ENCODE measurements at places on chromosomes 16 and 17. TPM values are rescaled to one million over a fixed set of nuclear protein-coding genes. Genes with fewer than 3 reads are reported as not detected.

DNA sequence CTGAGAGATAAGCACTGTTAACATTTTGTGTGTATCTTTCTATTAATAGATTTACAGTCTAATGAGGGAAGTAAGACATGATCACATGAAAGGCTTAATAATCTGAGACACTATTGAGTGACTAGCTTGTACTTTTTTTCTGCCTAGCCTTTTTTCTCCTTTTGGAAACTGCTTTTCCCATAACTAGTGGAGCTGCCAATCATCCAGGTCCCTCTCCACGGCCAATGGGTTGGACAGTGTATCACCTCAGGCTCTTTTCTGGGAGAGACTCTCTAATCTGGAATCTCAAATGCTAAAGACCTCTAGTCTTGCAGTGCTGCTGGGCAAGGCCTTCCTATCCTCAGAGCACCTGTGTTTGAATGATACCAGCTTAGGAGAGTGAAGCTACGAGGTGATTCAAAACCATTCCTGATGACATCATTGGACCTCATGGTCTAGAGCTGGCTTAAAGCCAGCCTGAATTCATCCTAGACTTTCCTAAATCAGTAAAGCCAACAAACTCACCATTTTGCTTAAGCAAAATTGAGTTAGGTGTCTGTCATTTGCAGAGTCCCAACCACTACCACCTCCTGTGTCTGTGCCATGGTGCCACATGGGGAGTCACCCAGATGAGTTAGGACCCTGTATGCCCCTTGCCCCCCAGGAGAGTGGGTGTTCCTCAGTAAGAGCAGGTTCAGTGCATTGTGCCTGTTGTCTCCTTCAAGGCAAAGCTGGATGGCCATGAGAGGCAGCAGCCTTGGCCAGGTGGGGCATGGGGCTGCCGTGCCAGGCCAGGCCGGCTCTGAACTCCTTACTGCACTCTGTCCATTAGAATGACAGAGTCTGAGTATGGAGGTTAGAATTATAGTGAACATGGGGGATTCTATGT is 62.9 kb downstream of the SPECC1 start:
- DNase-seq = no peak

- no peak for DNase-seq
These were observed 26.8 kb downstream of the LITAFD start for GRCh38 chr16:8908810-8909468.

DNA sequence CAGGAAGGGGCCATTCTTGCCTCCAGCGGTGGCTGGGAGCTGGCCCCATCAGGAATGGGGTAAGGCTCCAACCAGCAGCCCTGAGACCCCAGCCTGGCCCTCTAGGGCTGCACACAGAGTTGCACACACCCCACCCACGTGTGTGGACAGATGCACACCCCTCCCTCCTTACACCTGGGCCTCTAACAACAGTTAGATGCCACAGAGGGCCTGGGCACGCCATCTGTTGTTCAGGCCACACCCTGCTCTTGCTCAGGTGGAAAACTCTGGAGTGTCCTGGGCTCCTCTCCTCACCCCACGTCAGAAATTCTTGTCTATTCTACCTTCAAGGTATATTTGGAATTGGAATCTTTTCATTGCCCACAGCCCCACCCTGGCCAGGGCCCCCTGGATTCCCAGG is 13.3 kb upstream of the RAI1 start:
- no peak for DNase-seq

Gene GLYR1
- 109 TPM for polyA plus RNA-seq

GRCh38 chr17:64120159-64120810 is 9.7 kb downstream of the ERN1 start:
- DNase-seq = no peak

DNA sequence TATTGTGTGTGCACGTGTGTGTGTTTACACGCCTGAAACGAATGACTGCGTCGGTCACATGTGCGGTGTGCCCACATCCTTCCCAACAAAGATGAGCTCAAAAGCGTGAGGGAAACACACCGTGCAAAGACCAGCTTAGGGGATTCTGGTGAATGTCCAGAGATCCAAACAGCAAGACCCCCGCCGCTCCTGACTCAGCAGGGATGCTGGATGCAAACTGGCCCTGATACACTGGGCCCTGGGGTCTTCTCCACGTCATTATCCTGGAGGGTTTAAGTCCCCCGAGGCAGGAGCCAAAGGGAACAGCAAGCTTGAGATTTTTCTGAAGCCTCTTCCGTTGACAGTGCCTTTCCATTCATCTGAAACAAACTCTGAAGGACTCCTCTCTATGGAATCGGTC is 59.2 kb downstream of the TBC1D16 start:
- no peak for DNase-seq

GRCh38 chr16:84234321-84235241 is 5.2 kb downstream of the KCNG4 start:
- no peak for DNase-seq

DNA sequence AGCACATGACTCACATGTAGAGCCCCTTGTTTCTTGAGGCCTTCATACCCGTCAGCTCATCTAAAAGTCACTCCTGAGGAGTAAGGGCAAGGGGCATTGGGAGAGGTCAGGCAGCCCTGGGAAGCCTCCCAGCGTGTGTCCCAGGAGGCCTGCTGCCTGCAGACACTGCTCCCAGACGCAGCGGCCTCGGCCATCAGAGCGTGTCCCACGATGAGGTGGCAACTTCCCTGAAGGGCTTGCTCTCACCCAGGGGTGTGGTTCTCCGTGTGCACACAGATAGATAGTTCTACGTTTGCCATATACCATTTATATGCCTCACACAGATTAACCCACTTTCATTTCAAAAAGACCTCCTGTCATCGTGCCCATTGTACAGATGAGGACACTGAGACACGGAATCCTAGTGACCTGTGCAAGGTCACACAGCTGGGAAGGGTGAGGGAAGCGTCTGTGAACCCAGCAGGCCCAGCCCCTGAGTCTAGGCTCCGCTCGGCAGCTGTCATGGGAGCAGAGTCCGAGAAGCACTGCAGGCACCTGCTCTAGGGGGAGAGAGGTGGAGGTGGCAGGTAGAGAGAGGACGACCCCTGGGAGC is 8.3 kb downstream of the TUBB3 start:
- no peak for DNase-seq

GRCh38 chr16:86202760-86203426 is 303.9 kb downstream of the IRF8 start:
- no peak for DNase-seq

DNA sequence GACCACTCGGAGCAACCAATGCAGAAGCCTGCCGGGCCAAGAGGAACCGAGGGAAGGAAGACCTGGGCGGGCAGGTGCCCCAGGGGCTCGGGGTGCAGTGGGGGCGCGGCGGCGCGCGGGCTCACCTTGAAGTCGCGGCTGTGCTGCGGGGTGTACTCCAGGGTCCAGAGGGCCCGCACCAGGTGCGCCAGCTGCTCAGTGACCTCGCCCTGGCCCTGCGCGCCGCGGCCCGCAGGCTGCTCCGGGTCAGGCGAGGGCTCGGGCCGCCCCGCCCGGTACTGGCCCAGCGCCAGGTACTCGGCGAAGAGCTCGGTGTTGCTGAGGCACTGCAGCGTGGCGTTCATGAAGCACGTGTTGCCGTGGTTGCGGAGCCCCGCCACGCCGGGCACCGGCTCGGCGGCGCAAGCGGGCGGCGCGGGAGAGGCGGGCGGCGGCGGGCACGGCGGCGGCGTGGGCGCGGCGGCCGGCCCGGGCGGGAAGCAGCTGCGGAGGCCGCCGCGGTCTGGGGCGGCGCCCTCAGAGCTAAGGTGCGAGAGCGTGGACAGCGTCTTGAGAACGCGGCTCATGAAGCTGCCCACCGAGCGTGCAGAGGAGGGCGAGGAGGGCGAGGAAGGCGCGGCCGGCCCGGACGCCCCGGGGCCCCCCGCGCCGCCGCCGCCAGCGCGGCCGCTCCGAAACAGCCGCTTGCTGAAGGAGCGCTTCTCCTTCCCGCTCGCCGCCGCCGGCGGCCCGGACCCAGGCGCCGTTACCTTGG is 562 bp downstream of the USP31 start:
- peak; percentile 74 for DNase-seq

GRCh38 chr17:79923974-79924638 is 84.9 kb upstream of the CBX4 start:
- no peak for DNase-seq

DNA sequence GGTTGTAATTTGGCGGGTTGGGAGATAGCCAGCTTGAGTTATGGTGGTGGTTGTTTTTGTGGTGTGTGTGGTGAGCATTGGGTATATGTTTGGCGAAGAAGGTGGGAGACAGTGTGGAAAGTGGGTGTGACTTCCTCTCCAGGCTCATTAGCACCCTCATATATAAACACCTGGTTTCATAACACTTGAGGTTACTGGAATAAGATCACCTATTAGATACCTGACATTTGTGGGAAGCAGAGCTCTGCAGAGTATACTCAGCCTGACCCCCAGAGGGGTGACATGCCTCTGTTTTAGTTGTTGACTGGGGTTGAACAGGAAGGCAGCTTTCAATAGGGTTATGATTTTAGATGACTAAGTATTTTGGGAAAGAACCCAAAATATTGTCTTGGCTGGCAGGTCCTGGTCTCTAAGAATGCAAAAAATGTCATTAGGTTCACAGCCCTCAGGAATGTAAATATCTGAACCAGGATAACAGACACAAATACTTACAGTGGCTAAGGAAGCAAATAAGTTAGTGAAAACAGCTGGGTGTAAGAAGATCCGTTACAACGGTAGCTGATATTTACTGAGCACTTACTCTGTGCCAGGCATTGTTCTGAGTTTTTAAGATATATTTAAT is 18.3 kb upstream of the EFCAB13 start:
- no peak for DNase-seq

DNA sequence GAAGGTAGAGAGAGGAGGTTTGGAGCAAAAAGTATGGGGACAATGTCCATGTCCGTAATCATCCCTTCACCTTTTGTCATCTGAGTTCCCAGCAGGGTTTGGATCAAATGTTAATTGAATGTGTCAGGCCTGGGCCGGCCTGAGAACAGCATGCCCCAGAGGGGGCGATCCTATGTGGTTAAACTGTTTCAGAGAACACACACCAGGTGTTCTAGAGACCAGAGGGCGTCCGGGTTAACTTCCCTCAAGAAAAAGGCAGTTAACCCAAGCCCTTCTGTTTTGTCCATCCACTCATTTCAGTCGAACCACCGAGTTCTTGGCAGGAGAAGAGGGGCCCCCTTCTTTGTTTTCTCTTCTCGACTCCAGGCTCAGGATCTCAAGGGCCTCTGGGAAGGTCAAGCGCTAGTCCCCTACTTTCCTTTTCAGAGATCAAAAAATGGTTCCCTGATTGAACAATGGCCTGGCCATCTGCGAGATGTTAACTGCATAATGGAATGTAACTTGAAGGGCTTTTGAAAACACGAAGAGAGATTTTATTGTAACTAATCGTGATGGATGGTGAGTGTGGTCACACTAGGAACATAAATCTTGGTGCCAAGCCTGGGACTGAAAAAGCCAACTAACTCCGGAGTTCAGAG is 142.5 kb downstream of the IRX3 start:
- no peak for DNase-seq

DNA sequence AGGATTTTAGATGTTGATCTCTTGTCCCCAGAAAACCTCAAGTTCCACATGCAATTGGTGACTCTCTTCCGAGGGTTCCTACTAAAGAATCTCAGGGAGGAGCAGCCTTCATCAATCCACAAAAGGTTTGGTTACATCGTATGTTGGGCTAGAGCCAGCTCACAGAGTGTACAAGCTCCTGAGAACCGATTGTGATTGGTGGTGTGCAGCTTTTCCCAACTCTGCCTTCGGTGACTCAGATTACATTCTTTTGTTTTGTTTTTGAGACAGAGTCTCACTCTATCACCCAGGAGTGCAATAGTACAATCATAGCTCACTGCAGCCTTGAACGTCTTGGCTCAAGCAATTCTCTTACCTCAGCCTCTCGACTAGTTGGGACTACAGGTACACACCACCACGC is 172.4 kb downstream of the PMP22 start:
- DNase-seq = no peak

Gene KRT33A
- polyA plus RNA-seq = not detected

DNA sequence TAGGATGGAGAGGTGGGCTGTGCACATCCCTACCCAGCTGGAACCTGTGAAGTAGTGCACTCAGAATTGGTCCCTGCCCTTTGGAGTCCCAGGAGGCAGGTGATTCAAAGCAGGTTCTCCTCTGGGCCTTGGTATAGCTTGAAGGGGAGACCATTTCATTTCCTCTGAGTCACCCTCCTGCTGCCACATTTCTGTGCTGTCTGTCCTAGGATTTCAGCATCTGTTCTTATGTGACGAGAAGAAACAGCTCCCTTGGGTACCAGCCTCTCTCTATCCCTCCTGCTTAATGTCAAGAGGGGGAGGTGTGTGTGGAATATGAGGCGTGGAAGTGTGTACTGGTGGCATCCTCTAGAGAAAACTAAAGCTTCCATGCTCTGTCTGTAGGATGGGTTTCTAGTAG is 5.0 kb upstream of the NFE2L1 start:
- no peak for DNase-seq

DNA sequence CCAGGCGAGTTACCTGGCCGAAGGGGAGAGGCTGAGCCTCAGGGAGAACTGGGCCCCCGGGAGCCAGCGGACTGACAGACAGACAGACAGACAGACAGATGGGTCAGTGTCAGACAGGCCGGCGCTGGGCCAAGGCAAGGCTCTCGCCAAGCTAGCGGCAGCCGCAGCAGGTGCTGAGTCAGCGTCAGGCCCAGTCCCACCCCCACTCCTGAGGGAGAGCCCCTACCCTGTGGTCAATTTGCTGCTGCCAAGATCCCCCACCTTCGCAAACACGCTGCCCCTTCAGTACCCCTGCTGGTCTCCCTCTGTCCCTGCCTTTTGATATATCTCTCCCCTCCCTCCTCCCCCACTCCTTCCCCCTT is 1.5 kb downstream of the FGF11 start:
- DNase-seq = peak; percentile 89

GRCh38 chr16:67963662-67964321 is 4.6 kb downstream of the SLC12A4 start:
- no peak for DNase-seq

GRCh38 chr17:54948380-54948779 is 20.1 kb downstream of the COX11 start:
- no peak for DNase-seq

DNA sequence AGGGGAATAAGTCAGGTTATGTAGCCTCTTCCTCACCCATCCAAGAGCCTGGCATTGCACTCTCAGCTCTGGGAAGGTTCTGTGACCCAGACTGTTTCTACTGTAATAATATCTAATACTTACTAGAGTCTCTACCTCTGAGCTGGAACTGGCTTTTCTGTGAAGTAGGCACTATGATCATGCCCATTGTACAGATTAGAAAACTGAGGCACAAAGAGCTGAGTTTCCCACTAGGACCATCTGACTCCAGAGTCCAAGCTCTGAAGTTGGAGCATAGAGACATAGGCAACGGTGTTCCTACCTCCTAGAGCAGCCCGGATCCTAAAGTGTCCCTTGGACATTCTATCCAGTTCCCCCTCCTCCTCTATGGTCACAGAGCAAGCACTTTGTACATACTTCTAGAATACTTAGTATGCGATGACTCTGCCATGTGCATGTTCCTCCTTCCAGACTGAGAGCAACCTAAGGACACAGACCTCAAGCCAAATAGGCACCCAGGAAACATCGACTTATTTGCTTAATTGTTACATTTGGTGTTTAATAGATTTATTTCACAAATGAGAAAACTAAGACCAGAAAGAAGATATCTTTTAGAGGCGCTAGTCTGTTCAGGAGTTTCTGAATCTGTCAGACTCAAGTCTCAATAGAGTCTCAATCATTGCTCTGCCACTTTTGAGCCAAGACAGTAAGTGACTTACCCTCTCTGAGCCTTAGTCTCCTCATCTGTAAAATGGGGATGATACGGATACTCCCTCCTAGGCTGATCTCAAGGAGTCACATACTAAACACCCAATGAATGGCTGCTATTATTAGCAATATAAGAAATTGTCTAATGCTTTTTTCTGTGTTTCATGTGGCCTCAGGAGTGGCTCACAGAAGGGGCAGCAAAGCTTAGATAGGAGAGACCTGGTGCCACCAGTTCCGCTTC is 3.6 kb downstream of the CLEC19A start:
- no peak for DNase-seq

GRCh38 chr16:21206550-21206949 is 4.8 kb downstream of the ZP2 start:
- DNase-seq = no peak

Gene TMC8
- 28.8 TPM for polyA plus RNA-seq

Data from adrenal gland (tissue), 19 donors.